Stimulated activated CD4-positive, alpha-beta T cell treated with anti-CD3 and anti-CD28 coated beads, Interleukin-2, amount 100 ng/mL, for 48 hours (primary cell): ENCODE measurements at places on chromosomes 16 and 17.

DNA sequence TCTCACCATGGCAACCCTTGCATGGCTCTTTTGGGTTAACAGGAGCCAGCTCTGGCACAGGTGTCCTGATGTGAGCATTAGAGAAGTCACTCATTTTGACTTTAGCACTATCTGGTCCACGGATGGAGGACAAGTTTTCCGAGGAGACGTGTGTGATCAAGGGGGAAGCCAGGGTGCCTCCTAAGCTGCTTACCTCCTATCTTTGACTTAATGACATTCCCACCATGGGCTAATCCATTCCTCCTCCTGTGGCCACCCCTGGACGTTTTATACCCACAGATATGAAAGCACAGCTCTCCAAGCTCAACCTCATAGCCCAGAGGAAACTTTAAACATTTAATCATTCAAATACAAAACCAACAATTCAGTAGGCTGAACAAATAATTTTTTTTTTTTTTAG, 18.8 kb downstream of the MPP2 start:
- no peak for DNase-seq

DNA sequence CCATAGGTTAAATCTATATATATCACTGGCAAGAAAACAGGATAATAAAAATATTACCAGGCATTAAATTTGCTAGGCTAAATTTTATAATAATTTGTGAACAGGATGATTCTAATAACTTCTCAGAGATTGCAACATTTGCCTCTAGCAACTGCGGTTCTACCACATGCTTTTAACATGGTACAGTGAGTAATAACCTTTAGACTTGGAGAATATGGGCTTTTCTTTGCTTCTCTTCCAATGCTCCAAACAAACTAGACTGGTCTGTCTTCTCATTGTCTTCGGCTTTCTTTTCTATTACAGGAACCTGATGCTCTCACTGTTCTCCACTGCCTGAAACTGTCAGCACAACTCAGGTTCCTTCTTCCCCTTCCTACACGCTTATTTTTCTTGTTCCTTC, 80.6 kb downstream of the CA4 start:
- no peak for DNase-seq

- DNase-seq = no peak
Measured at GRCh38 chr17:54353789-54354525, 531.2 kb downstream of the KIF2B start.

DNA sequence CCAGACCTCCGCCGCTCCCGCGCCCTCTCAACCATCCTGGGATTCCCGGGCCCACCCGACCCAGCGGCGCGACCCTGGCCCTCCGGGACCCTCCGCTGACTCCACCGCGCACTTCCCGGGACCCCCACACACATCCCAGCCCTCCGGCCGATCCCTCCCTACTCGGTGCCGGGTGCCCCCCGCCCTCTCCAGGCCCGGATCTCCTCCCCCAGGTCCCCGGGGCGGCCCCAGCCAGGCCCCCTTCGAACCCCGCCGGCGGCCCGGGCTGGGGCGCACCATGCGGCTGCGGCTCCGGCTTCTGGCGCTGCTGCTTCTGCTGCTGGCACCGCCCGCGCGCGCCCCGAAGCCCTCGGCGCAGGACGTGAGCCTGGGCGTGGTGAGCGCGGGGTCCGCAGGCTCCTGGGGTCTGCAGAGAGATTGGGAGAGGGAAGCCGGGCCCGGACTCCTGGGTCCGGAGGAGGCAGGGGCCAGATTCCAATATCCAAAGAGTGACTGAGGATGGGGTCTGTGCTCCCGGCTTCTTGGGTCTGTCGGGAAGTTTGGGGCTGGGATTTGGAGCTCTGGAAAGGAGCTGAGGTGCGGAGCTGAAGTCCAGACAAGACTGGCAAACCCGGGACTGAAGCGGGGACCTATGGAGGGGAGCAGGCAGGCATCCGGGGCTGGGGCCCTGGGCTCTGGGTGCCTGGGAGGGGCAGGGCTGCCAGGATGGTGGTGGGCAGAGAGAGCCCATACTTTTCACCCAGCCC, 453 bp downstream of the MMP25 start:
- DNase-seq = no peak

DNA sequence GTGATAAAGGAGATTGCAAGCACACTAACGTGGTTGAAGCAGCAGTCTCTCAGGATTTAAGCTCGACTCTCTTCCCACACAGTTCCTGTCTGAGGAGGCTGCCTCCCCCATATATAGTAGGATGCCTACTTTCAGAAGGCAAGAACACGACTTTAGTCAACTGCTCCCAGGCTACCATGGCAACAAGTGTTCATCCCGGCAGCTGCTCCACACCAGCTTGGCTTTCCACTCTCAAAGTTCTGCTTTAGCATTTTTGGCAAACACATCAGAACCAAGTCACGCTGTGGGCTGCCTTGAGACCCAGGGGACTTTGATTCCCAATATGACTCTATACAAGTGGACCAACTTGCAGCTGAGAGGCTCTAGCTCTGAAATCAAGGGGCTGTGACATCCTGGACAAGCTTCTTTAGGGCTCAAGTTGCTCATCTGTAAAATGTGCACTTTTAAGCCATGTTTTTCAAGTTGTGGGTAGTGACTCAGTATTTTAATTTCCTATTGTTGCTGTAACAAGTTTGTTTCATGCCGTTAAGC, 16.5 kb downstream of the ZP2 start:
- no peak for DNase-seq

- DNase-seq = no peak
Measured at GRCh38 chr16:20956319-20956718, 55.7 kb downstream of the LYRM1 start.

DNA sequence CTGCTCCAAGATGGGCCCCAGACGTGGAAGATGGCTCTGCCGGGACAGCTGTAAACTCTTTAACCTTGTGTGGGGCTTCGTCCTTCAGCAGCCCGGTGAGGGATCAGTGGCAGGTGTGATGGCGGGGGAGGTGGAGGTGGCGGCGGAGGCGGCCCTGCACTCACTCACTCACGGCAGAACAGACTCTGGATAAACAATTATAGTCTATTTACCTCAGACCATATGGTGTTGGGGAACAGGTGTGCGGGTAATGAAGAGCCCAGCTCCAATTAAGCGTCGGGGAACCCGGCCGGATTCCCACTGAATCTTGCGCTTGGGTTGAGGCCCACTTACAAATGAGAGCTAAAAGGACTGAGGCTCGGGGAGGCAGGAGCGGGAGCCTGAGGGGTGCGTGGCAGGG, 104.3 kb upstream of the SDK2 start:
- DNase-seq = no peak

DNA sequence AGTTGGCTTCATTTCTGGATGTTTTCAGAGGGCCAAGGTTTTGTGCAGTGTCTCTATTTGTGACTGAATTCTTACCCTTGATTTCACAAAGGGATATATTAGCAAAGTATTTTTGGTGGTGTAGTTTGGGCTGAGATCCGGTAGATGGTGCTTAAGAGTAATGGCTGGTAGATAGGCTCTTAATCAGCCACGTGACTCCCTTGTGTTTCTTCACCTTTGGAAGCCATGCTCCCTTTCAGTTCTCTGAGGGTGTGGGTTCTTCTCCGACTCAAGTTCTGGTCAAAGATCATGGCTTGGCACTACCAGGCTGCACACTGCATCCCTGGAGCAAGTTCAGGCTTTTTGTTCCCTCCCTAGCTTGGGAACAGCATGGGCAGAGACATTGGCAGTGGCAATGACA, 887.3 kb downstream of the CDH8 start:
- no peak for DNase-seq

- DNase-seq = no peak
Measured at GRCh38 chr16:4182581-4183236, 59.2 kb downstream of the SRL start.

GRCh38 chr17:29376667-29377270, 13.4 kb upstream of the TAOK1 start:
- DNase-seq = no peak

DNA sequence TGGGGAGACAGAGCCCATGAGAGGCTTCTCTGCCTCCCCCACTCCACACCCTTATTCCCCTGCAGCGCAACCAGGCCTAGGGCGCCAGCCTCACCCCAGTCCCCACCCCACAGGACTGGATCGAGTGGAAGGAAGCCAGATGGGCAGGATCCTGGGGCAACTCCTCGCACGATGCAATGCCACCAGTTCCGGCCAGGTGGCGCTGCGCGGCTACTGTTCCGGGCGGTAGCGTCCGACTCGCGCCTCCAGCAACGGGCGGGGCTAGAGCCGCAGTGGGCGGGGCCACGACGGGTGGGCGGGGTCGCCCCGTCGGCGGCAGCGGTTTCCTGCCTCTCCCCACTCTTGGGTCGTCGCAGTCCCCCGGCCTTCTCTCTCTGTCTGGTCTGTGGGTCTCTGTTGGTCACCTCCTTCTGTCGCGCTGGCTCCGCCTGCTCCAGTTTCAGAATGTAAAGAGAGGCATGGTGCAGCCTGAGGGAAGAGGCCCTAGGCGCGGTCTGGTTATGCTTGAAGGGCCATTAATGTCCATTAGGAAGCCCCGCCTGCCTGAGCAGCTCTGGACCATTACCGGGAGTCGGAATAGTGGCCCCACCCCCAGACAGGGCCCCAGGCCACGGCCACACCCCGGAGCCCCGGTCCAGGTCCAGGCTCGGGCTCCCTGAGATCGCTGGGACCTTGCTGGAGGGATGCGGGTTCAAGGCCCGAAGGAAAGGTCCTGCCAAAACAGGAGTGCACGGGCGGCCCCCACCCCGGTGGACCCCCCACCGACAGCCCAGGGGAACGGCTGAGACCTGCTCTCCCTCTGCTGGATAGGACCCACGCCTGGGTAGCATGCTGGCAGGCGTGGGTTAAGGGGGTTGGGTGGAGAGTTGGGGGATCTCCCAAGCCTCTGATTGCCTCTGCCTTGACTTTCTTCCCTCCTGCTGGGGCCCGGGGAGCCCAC, 3.3 kb upstream of the NHERF2 start:
- peak; percentile 99 for DNase-seq

- peak; percentile 62 for DNase-seq
Measured at GRCh38 chr16:67399218-67399733, 6.0 kb upstream of the TPPP3 start.

DNA sequence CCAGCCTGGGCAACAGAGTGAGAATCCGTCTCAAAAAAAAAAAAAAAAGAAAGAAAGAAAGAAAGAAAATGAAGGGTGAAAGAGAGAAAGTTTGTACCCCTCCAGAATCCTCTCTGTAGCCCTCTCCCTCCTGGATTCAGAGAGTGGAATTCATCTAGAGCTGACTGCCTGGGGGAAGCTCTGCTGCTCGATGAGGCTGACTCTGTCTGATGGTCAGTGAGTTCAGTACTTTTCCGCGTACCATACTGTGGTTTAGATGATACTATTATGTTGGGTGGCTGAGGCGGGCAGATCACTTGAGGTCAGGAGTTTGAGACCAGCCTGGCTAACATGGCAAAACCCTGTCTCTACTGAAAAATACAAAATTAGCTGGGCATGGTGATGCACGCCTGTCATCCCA, 14.8 kb downstream of the TMEM94 start:
- no peak for DNase-seq

- DNase-seq = no peak
Measured at GRCh38 chr17:34259146-34259545, 4.1 kb downstream of the CCL2 start.

- DNase-seq = no peak
Measured at GRCh38 chr16:9845661-9846361, 336.4 kb downstream of the GRIN2A start.

DNA sequence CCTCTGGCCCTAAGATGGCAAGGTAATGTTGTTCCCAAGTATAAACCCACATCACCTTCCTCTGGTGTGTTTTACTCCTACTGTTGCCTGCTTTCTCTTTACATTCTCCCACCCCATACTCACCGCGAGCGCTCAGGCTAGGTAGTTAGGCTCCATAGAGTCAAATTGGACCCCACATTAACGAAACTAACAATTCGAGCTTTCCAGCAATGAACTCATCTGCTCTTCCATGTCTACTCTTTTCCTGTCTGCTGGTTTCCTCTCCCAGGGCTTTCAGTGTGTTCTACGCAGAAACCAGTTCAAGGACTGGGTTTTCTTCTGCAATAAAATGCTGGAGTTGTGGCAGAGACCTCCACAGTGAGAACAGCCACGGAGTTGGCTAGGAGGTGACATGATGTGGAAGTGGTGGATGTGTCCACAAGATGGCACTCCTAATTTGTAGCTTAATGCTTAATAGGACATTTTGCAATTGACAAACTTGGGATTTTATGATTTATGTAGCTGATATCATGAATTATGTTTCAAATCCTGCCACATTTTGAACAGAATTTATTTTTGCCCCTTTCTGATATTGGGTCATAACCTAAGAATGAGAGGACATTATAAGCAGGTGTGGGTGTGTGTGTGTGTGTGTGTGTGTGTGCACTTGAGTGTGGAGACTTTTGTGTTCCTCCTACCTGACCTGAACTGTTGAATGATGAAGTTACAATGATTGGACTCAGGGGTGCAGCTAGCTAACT, 2.2 kb upstream of the UQCRC2 start:
- DNase-seq = no peak

GRCh38 chr17:41687828-41688640, 651 bp upstream of the EIF1 start:
- DNase-seq = no peak

GRCh38 chr17:77594416-77595209, 363.9 kb upstream of the TNRC6C start:
- no peak for DNase-seq

GRCh38 chr17:80365001-80365965, 49.7 kb upstream of the ENDOV start:
- DNase-seq = no peak
